CD8-positive, alpha-beta T cell (primary cell): ENCODE measurements at places on chromosomes 2 and 18. TPM values are rescaled to one million over a fixed set of nuclear protein-coding genes. Genes with fewer than 3 reads are reported as not detected.

DNA sequence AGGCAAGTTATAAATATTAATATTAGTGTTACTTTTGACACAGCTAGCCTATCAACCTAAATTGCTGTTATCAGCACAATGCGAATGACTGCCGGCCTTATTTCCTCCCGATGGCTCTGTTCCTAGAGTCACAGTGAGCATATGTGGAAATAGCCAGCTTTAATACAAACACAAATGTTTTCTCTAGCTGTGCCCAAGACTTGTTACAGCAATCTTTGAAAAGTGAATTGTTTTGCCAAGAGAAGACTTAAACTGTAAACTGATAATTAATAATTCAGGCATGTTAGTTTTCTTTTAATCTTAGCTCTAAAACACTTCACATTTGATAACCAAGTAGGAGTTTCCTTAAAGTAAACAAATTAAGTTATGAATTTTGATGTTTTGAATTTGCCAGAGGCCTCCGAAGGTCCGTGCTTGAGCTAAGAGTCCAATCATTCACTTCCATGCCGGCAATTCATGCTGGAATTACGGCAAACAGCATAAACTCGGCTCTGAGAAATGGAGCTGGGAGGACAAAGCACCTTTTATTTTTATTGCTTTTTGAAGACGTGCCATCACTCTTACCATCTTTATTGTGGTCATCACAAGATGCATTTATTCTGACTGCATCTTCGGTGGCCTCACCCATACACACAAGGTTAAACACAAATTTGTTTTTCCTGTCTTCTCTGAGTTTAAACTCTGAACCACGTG is 184.5 kb upstream of the CWC22 start:
- DNase-seq: no peak

DNA sequence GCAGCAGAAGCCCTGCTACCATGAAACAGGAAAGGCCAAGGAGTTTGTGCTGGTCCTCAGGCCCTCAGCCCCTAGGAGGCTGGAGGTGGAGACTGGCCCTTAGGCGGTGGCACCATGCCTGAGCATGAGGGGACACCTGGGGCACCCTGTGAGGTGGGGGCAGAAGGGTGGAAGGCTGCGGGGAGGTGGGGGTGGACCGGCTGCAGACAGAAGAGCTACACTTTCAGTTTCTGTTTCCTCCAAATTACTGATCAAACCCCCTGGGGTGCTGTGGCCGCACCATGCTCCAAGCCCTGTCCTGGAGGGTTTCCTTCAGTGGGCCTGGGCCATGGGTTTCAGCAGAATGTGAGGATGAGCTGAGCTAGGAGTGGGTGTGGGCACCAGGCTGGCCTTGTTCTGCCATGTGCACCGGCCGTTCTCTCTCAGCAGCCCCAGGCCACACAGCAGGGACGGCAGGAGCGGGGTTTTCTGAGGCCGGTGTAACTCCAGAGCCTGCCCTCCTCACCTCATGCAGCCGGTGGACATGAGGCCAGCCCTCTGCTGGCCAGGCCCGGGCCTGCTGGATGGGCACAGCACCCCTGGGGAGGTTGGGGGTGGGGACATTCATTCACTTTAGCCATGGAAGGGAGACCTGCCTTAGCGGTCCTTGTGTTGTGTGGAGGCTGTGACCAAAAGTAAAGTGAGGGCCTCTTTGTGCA is 51.5 kb downstream of the PLEKHB2 start:
- peak; percentile 39 for DNase-seq

- DNase-seq: no peak
These were observed 18.6 kb upstream of the KCNJ13 start for GRCh38 chr2:232794981-232795380.

DNA sequence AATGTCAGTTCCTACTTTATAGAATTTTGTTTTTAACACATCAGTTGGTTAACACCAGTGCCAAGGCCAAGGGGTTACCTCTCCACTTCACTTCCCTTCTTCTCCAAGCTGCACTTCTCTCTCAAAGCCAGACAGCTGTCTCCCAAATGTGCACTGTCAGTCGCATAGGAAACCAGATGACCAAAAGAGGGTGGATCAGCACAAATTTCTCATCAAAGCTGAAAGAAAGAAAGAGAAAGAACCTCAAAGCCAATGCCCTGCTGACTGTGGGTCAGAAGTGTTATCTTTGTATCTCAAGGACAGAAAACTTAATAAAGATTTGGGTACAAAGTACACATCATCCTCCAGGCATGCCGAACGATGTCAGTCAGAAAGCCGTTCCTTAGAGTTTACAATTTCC is 32.2 kb downstream of the SPATS2L start:
- DNase-seq: no peak

DNA sequence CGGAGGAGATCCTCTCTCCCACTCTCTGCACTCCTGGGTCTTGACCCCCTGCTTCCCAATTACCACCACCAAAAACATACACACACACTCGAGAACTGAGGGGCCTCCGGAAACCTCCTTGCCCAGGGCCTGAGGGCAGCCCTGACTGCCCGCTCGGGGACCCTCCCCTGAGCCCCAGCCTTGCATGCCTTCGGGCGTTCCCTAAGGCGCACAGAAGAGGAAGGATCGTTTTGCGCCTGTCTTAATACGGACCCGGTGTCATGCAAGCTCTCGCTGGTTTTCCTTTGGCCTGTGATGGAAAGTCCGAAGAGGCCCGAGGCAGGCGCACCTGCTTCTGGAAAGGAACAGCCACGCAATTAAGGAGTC is 19.8 kb downstream of the POU3F3 start:
- DNase-seq: no peak

DNA sequence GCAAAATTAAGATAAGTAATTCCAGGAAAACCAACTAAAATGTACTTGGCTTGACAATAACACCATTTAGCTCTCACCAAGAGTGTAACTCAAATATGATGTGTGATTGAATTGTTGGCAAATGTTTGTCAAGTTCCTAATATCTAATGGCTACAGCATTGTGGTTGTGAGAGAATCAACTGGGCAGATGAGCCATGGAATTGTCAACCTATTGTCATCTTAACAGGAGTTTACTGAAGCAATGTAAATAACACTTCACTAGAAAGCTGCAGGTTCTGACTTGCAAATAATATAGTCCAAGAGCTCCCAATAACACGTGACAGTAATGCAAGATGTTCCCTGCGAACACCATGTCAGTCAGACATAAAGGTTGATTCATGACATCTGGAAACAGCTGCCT is 495.2 kb upstream of the MEIS1 start:
- DNase-seq: no peak

DNA sequence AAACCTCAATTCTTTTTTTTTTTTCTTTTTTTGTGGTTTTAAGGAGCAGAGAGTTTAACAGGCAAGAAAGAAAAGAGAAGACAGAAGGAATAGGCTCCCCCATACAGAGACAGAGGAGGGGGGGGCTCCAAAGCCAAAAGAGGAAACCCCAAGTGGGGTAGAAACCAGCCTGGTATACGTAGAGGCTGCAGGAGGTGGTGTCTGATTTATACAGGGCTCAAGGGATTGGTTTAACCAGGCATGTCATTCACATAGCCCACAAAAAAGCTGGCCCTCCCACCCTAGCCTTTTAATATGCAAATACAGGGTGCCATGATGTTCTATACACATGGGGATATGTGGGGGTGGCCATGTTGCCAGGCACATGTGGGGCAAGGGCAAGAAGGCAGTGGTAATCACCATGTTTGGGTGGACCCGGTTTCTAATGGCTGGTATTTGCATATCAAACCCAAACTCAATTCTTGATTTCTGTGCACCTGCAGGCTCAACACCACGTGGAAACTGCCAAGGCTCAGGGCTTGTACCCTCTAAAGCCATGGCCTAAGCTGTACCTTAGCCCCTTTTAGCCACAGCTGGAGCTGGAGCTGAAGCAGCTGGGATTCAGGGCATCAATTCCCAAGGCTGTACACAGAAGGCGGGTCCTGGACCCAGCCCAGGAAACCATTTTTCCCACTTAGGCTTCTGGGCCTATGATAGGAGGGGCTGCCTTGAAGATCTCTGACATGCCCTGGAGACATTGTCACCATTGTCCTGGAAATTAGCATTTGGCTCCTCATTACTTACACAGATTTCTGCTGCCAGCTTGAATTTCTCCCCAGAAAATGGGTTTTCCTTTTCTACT is 170.3 kb downstream of the MAIP1 start:
- DNase-seq: peak; percentile 11

DNA sequence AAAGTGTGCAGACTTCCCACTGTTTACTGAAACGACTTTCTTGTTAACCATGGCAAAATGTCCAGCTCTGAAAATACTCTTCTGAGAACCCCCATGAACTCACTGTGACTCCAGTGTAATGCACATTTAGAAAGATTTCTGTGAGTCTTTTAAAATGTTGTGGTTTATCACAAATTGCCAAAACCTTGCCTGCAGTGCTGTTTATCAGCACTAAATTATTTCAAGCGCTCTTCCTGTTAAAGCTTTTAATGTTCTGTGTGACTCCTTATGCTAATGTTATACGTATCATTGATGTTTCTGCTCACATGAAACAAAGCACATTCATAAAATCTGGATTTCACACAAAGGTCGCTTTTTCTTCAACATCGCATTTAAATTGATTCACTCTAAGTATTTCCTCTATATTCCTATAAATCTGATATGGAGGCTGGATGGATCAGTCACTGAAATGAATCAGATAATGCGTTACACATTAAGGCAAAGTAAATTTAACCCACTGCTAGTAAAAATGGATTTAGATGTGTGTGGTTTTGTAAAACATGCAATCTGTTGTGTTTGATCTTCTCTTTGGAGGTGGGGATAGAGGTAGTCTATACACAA is 521.2 kb downstream of the NYAP2 start:
- DNase-seq: no peak

Gene GALNT5
- not detected for total RNA-seq

GRCh38 chr18:40040574-40040973 is 1914.5 kb upstream of the PIK3C3 start:
- DNase-seq: no peak

Gene KLHL30
- total RNA-seq: not detected

GRCh38 chr2:161386228-161386824 is 29.8 kb upstream of the TBR1 start:
- DNase-seq: no peak

GRCh38 chr2:17583646-17584045 is 43.1 kb downstream of the VSNL1 start:
- DNase-seq: no peak

Gene ARHGAP15
- total RNA-seq: 115 TPM

GRCh38 chr2:201073071-201073470 is 1.3 kb downstream of the NDUFB3 start:
- DNase-seq: no peak

DNA sequence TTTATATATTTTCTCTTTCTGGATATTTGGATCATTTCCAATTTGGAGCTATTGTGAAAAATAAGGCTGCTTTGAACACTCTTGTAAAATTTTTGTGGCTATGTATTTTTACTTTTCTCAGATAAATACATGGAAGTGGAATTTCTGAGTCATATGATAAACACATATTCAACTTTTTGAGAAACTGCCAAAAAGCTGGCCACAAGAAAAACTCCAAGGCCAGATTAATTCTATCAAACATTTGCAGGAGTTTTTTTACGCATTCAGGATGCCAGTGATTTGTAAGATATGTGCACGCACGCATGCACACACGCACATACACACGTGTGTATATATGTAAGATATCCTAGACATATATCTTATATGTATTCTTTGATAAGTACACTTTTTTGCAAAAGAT is 477.5 kb upstream of the SPHKAP start:
- DNase-seq: no peak

Gene CDKL4
- total RNA-seq: not detected

GRCh38 chr2:174836377-174836994 is 72.2 kb upstream of the CHRNA1 start:
- no peak for DNase-seq

DNA sequence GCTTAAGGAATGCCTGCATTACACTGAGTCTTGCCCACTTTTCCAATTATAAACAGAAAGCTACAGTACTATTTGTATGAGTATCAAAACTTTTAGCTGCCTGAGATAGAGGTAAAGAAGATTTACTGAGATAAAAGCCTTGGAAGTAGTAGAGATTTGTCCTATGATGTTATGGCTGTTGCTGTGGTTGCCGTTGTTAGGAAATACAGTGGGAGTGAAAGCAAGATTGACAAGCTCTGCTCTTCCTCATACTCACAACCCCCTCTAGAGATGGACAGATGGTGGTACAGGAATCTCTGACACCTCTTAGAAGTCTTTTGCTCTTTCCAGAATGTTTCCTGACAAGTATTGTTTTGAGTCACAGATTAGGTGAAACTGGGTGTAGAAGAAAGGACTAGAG is 242.5 kb downstream of the RPIA start:
- peak; percentile 20 for DNase-seq

Gene CGREF1
- not detected for total RNA-seq

DNA sequence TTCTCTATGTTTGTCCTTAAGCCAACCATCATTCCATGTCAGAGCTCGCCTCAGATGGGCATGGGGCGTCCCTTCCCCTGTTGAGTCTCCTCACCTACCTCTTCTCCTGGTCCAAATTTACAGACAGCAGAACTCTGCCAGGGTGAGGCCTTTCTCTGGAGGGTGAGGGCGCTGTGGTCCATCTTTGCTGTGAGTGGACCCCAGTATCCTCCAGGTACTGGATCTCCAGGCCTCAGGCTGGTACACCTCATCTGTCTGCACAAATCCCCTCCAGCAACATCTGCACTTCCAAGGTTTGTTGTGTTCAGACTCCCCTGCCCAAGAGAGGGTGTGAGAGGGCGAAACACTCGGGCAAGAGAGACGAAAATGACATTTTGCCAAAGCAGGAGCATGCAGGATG is 63.9 kb upstream of the EDAR start:
- no peak for DNase-seq

DNA sequence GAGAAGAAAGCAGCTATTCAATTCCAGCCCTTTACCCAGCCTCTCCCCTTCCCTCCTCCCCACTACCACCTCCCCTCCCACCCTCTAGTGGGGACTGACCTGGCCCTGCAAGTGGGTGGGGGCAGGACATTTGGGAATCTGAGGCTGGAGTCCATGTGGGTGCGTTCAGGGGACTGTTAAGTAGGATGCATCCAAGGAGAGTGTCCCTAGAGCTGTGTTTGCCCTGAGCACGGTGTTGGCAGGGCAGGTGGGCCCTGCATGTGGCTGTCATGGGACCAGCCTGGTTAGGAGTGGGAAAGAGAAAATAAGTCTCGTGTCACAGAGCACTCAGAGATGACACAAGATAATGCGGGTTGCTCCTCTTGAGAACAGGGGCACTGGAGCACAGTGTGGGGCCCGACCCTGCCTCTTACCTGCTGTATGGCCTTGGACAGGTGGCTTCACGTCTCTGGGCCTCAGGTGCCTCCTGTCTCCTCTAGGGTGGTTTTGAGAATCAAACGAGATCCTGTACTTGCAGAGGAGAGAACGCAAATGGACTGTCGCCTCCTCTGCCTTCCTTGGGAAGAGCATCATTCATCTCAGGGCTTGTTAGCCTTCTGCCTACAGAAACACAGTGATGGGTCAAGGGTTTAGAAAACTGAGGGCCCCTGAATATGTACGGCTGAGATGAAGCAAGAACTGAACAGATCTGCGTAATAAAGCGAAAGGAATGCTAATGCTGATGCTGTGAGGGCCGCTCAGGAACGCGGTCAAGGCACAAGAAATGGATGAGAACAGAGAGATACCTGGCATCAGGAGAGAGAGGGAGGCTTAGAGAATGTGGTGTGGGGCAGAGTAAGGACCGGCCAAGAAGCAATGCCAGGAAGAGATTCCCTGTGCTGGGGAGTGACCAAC is 187.7 kb upstream of the HAAO start:
- DNase-seq: no peak

GRCh38 chr2:181738074-181738473 is 57.8 kb upstream of the NEUROD1 start:
- DNase-seq: no peak
